Effector memory CD4-positive, alpha-beta T cell (primary cell): ENCODE measurements at places on chromosomes 5 and 9.

GRCh38 chr9:78439190-78439865 lies 142.4 kb downstream of the PSAT1 start:
- peak; percentile 17 for DNase-seq

GRCh38 chr5:39117401-39117800 lies 43.2 kb upstream of the RICTOR start:
- DNase-seq = no peak

DNA sequence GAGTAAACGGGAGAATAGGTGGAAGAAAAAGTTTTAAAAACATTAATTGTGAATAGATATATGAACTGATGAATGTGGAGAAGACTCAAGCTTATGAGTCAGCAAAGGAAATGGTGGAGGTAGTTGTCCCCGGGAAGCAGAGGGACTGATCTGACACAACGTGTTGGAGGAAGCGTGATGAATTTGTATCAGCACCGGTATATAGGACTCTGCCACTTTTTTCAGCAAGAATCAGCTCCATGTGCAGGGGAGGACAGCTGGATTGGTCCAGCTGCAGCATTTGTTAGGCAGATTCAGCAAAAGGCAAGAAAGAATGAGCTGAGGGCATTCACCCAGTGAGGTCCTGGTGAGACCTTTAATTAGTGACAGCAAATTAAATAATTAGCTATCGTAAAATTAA lies 276.0 kb downstream of the TENT4A start:
- no peak for DNase-seq

- DNase-seq = no peak
Measured at GRCh38 chr9:627336-627970, 214.0 kb upstream of the DMRT1 start.

DNA sequence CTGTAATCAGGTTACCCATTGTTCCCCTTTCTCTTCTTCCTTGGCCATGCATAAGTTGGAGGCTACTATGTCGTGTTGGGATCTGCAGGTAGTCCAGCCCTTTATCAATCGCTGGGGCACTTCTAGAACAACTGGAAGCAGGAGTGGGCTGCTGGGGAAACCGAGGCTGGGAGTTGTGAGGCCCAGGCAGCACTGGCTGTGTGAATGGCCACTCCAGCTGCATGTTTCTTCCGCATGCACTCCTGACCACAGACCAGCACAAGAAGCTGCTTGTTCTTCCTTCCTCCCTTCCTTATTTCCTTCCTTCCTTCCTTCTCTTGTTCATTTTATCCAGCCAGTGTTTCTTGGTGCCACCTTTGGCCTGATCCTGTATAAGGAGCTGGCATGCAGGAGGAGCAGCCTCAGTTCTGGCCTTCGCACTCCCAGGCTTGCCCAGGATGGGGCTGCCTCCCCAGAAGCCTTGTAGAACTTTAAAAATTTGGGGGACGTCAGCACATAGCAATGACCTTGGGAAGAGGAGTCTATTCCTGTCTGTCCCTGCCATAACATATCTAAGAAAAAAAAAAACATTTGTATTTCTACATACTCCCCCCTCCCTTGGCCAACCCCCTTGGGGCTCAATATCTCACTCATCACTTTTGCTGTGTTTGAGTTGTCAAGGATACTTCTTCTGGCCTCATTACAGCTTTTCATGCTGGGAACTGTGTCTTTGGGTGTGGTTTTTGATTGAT lies 20.8 kb upstream of the CXCL14 start:
- DNase-seq = no peak

GRCh38 chr9:98311541-98311940 lies 56.1 kb upstream of the TBC1D2 start:
- DNase-seq = no peak
